ENCODE measurements at places on chromosomes 6 and 20. TPM values are rescaled to one million over a fixed set of nuclear protein-coding genes. Genes with fewer than 3 reads are reported as not detected.

The RAET1E gene
- under 0.01 TPM for total RNA-seq

The EEF1A2 gene
- total RNA-seq, result not detected

The ME1 gene
- 27.8 TPM for total RNA-seq

The WFDC10A gene
- total RNA-seq, result not detected

The GPLD1 gene
- under 0.01 TPM for total RNA-seq

The ACTR5 gene
- 6.7 TPM for total RNA-seq

The ASIP gene
- not detected for total RNA-seq

The HRH3 gene
- total RNA-seq, result not detected

The GSTA2 gene
- total RNA-seq, result not detected

The MYCT1 gene
- not detected for total RNA-seq

The BPIFA1 gene
- not detected for total RNA-seq

Data from myometrial cell (primary cell).